ENCODE measurements at places on chromosomes 7 and 10.

- DNase-seq = no peak
These were observed 142.3 kb upstream of the BET1 start for GRCh38 chr7:94146408-94146807.

DNA sequence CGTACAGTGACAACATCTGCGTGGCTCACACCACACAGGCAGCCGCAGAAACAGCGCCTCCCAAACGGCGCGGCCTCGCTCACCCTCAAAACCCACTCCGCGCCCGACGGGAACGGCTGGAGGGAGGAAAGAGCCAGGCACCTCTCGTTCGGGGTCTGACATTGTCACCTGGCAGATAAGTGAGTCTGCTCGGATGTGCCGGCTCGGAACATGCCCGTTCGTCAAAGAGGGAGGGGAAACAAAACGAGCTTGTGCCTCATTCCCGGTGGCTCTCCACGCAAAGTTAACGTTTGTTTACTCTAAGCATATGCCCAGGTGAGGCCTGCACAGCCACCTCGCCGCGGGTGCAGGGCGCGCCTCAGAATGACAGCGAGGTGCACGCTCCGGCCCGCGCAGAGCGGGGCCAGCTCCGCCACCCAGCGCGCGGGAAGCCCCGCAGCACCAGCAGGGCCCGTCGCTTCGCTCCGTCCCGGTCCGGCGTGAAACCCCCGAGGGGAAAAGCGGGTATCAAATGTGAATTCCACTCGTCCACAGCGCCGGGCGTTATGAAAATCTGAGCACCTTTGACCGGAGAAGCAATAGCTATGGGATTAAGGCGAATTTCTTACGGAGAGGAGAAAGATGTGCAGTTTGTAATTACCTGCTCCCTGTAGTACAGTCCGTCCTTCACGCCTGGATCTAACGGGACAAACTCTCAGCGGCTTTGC is 13.1 kb downstream of the CNPY1 start:
- peak; percentile 73 for DNase-seq

- DNase-seq = no peak
These were observed 314.1 kb downstream of the WDR37 start for GRCh38 chr10:1370298-1370697.

GRCh38 chr7:37577412-37577811 is 106.2 kb upstream of the GPR141 start:
- no peak for DNase-seq

DNA sequence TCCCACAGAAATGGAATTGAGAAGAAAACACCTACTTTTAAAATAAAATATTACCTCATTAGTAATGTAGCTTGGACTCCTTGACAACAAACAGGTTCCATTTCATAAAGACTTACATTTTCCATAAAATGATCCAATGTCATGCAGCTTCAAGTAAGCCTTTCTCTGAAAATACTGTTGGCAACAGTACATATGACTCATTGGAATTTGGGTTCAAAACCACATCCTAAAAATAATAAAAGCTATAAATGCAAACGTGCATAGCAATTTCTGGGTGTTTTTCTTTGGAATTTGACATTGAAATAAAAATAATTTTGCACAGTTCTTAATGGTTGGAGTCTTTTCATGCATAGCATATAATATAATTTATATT is 47.9 kb downstream of the FHIP2A start:
- DNase-seq = no peak

DNA sequence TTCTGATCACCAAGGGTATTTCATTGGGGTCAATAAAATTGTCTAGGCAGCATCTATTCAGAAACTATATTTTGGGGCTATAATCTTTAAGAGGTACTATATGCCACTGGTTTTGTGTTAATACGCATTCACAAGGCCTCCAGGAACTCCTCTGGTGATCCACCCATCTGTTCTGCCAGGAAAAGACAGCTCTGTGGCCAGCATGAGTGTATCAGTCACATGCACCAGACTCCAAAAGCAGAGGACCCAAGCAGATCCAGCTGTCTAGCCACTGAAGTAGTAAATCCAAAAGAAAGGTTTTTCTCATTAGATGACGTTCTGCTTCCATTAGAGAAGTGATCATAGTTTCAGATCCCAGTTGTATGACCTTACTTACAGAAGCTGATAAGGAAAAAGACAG is 199.6 kb upstream of the CELF2 start:
- DNase-seq = peak; percentile 54

GRCh38 chr10:17617031-17617911 is at the start of gene HACD1:
Gene HACD1 (minus strand): TSS chr10:17617374. CDS start chr10:17617339, 35 bp downstream.
- DNase-seq = peak; percentile 69

GRCh38 chr10:97842656-97843280 is 6.9 kb upstream of the GOLGA7B start:
- DNase-seq = no peak

DNA sequence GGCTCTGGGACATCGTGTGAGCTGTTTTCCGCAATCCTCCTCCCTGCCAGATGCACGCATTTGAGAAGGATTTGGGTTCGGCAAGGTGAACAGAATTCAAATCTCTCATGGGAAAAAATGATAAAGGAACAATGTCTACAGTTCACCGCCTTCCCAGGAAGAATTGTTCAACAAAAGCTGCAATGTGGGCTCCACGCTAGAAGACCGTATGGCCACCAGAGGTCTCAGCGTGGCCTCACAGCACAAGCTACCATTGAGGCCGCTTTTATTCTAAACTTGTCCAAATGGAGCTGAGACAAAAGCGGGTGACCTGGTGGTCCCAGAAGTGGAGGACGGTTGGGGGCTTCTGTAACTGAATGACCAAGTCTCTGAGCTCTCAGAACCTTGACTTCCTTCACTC is 733.1 kb downstream of the PARD3 start:
- no peak for DNase-seq

- no peak for DNase-seq
These were observed 182.5 kb downstream of the KMT2E start for GRCh38 chr7:105196473-105196872.

- no peak for DNase-seq
These were observed 17.5 kb downstream of the CTNNA3 start for GRCh38 chr10:67678335-67678974.

DNA sequence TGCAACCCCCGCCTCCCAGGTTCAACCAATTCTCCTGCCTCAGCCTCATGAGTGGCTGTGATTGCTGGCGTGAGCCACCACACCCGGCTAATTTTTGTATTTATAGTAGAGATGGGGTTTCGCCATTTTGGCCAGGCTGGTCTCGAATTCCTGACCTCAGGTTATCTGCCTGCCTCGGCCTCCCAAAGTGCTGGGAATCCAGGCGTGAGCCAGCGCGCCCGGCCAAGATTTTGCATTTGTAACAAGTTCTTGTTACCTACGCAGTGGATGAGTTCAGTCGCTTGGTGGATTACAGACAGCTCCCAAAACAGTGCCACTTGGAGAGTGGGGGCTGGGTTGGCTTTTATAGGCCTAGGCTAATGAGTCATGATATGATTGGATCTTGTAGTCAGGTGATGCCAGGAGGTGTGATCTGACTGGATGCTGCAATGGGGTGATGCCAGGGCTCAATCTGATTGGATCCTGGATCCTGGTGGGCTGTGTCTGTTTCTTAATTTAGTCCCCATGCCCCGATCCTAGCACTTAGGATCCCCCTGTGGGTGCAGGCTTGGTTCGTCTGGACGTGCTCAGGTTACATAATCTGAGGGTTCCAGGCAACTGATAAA is 20.3 kb downstream of the SBDS start:
- peak; percentile 56 for DNase-seq

DNA sequence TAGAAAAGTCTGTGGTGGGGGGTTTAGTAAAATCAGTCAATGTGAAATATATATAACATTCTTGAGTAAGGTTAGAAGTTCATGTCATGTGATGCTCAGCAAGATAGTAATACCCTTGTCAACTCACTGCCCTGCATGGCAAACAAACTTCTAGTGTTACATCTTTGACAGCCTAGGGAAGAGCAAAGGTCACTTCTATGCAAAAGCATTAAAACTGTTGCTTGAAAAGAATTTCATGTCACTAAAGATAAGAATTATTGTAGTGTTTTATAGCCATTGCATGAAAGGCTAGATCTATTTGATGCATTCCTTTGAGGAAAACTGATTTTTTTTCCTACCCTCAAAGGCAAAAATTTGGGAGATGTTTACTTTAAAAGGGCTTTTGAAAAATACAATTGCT is 176.0 kb downstream of the SKAP2 start:
- DNase-seq = no peak

DNA sequence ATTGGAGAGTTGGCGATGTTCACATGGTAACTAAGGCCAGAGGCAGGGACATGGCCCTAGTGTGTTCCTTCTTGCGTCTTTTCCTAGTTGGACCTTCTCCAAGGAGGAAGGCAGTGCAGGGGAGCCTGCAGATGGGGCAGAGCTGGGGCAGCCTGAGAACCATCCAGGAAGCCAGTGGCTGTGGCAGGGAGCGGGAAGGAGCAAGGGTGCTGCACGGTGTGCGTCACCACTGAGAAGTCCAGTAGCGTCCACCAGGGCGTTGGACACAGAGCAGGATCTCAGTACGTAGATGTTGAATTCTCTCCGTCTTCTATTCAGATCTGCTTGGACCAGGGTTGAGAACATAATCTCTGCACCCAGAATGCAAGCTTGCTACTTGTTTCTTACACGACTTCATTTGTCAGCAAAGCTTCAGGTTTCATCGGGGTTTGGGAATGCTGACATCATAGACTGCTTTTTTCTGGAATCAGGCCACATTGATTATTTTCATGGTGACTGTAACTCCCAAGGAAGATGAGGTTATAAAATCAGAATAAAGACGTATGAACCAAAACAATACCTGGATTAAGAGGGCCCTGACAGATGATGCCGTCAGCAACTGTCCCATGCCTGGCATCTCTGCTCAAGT is 130.3 kb downstream of the HECW1 start:
- no peak for DNase-seq

- no peak for DNase-seq
These were observed 1239.2 kb downstream of the REEP3 start for GRCh38 chr10:64760371-64760770.

DNA sequence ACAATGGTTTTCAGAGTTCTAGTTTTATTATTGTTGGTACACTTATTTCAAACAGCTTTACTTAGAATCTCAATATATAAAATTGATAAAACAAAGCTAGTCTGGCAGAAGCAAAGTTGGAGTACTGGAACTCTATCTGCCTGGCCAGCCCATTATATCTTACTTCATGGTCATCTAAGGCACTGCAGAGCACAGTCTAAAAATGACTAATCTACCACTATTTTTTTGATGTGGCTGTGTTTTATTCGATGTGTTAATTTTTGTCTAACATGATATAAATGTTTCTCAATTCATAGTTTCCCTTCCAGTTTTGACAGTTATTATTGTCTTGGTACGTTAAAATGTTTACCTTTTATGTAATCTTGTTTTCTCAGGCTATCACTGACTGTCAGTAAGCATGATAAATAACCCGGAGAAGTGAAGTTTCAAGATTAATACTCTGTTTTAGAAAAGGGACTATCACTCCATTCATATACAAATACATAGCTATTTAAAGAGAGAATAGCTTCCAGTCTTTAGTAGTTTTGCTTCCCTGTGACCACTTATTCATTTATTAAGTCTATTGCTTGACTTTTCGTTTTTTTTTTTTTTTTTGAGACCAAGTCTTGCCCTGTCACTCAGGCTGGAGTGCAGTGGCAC is 60.6 kb upstream of the CSTF2T start:
- no peak for DNase-seq

- no peak for DNase-seq
These were observed 43.2 kb downstream of the WDFY4 start for GRCh38 chr10:48727866-48728265.

GRCh38 chr7:92460109-92460508 is 12.8 kb downstream of the GATAD1 start:
- no peak for DNase-seq

Data from aorta (tissue), 5 donors.